Ovary (tissue), 10 donors: ENCODE measurements at places on chromosomes 1 and 21.

- DNase-seq, result peak; percentile 84
Measured at GRCh38 chr1:182616130-182617013, 12.2 kb upstream of the RGS16 start.

DNA sequence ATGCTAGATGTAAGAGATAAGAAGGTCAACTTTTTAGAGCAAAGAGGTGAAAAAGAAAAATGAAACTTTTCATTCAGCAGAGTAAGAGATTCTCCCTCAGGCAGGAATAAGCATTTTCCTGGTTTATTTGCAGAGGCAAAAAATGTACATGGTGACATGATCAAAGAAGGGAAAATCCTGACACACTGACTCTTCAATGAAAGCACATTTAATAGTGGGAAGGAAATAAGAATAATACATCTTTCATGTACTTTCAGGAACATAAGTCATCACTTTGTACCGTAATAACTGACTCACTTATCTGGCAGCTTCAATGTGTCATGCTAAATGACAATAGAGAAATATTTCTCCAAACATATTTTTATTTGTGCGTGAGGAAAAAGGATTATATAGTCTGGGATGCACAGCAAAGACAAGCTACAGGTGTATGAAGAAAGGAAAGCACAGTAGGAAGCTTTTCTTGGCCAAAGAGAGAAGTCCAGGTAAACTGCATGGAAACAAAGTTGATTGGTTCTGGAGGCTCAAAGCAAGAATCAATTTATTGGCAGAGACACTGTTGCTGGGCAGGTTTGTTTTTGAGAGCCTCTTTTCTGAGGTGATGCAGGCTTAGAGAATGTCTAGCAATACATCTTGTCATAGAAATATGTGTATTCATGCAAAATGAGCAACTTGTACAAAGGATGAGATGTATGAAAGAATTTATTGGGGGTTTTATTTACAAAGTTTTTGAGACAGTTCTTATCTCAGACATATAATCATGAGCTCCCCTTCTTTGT, 1409.0 kb downstream of the PLA2G4A start:
- DNase-seq, result no peak

DNA sequence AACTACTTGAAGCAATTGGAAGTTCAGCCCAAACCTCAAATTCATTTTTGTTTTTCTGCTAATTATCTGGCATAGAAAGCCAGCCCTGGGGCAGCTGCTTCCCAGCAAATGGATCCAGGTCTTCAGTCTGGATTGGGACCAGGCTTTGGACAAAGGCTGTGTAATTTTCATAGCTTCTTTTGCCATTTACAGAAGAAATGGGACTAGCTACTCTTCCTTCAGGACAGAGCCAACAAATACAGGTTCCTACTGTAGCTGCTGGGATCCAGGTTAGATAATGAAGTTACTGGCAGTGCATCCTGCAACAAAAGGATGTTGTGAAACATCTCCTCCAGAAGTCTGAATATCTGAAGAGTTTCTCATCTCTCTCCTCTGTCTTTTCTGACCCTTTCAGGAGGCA, 171.5 kb upstream of the CAMK1G start:
- no peak for DNase-seq

GRCh38 chr1:92934395-92935378, 26.6 kb downstream of the DIPK1A start:
- DNase-seq, result no peak

GRCh38 chr1:234874291-234875288, 254.0 kb downstream of the TOMM20 start:
- no peak for DNase-seq

DNA sequence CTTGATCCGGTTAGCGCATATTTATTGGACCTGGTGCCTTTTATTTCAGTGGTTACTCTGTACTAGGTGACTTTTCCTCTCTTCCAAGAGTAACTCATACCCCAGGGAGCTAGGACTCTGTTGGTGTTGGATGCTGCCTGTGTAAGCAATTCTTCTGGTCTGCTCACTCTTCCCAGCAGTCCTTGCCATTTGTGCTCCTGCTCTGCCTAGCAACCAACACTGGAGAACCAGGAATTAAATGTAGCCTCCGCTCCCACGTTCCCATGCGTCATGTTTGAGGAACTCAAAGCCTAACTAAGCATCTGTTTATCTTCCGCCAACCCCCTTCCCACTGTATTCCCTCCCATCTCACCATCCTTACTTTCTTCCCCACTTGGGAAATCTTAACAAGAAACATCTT, 65.7 kb upstream of the RAVER2 start:
- no peak for DNase-seq

- peak; percentile 38 for DNase-seq
Measured at GRCh38 chr1:6001992-6002576, 9.9 kb upstream of the NPHP4 start.

GRCh38 chr1:233518344-233518743, 95.6 kb upstream of the KCNK1 start:
- DNase-seq, result no peak

DNA sequence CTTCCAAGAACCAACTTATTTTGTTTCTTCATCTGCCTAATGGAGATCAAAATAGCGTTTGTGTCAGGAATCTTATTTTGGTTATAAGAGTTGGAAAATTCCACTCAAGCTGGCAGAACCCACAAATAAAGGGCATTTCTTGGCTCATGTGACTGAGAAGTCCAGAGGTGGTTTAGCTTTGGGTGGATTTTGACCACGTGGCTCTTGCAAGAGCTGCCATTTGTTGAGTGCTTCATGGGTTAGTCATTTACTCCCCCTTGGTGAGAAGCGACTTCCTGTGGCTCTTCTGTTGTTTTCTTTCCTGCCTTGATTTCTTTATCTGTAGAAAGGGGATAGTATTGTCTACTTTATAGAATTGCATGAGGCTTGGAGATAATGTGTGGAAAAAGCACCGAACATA, 9.5 kb upstream of the RNF186 start:
- no peak for DNase-seq

GRCh38 chr1:90876101-90876500, 145.7 kb downstream of the ZNF644 start:
- DNase-seq, result no peak

DNA sequence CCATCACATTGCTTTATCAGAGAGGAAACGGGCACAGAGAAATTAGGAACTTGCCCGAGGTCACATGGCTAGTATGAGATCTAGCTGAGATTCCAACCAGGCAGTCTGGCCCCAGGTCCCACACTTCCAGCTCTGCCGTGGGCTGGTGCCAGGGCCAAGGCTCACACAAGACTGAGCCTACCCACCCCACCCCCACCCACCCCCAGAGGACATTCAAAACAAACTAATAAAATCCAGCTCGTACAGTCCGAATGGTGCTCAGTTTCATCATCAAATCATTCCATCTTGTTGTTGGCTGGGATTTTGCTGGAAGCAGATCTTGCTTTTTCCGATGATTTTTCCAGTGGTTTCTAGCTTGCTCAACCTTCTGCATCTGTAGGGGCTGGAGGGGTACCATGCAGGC, 27.9 kb downstream of the MATN1 start:
- no peak for DNase-seq

- DNase-seq, result no peak
Measured at GRCh38 chr1:241229216-241229615, 127.8 kb downstream of the RGS7 start.

DNA sequence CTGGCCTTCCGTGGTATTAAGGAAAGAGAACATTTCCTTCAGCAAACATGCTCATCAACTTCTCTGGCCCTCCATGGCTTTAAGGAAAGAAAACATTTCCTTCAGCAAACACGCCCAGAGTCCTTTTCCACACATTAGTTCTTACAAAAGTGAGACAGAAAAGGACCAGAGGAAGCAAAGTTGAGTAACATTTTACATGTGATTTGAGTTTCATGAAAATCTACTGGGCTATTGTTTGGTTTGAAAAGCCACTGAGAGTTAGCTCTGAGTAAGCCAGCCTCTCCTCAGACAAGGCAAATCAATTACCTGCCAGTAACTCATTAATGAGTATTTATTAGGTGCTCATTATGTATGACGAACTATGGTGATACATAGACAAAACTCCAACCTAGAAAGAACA, 78.0 kb downstream of the NID1 start:
- DNase-seq, result no peak

DNA sequence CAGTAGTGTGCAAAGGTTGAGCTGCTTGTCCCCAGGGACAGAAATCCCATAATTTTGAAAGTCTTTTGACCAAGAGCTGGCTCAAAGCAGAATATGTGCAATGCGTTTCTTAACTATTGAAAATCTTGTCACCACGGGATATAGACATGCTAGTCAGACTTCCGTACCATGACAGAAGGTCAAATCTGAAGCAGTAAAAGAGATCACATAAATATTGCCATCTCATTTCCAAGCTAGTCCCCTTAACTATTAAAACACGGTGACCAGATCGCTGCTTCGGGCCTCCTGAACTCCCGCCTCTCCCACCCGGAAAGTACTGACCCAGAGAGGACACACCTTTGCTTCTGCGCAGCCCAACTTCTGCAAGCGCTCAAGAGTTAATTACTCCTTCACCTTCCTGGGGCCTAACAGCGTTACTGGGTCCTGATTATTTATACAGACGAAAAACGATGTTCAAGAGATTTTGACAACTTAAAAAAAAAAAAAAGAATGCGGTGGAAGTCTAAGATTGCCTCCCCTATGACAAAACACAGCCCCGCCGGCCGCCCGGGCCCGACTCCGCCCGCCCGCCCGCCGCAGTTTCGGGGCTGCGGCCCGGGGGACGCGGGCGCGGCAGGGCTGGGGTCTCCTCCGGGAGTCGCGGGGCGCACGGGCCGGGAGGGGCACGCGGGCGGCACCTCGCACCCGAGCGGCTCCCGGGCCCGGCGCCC, 692 bp downstream of the SORT1 start:
- no peak for DNase-seq

- DNase-seq, result no peak
Measured at GRCh38 chr1:8584316-8584715, 233.1 kb downstream of the RERE start.

DNA sequence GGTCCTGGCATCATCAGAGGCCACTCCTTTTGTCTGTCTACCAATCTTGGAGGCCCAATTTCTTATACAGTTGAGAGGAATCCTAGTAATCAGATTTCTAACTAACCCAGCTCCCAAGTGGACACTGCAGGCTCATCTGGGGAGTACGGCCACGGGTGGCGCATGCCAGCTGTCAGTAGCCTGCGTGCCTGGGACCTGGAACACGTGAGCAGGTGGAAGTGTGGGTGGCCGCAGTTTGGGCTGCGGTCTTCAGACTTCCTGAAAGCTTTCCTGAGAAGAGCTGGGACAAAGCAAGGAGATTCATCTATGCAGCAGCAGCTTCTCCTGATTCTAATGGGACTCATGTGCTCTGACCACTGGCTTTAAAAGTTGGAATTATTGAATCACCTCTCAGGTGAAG, 12.4 kb downstream of the ADORA3 start:
- DNase-seq, result no peak

DNA sequence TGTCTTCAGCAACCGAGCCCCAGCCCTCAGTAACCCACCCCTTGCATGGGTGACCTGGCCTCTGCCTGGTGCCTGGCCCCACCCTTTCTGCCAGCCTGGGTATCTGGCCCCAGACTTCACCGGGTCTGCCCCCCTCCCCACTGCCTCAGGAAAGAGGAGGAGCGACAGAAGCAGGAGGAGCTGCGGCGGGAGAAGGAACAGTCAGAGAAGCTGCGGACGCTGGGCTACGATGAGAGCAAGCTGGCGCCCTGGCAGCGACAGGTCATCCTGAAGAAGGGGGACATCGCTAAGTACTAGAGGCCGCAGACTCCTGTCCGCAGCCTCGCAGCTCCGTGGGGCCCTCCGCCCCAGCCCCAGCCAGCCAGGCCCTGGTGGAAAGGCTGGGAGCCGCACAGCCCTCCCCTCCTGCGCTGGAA, 6.1 kb downstream of the TNFRSF25 start:
- DNase-seq, result no peak

DNA sequence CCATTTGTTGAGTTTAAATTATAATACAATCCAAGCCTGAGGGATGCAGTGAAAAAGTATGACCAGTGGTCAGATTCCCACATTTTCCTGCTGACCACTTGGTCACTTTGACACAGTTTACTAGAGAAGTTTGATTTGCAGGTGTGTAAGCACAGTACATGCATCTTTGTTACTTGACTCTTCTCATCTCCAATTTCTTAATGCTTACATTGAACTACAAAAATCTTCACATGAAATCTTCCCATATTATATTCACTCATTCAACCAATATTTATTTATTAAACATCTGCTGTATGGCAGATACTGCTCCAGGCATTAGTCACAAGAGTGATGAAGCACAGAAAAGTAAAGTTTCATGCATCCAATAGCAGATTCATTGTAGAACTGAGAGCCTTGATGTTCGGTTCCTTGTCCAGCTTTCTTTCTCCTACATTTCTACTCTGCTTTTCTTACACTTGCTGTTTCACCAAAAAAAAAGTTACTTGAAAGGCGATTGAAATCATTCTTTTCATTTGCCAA, 211.7 kb downstream of the NFIA start:
- no peak for DNase-seq

DNA sequence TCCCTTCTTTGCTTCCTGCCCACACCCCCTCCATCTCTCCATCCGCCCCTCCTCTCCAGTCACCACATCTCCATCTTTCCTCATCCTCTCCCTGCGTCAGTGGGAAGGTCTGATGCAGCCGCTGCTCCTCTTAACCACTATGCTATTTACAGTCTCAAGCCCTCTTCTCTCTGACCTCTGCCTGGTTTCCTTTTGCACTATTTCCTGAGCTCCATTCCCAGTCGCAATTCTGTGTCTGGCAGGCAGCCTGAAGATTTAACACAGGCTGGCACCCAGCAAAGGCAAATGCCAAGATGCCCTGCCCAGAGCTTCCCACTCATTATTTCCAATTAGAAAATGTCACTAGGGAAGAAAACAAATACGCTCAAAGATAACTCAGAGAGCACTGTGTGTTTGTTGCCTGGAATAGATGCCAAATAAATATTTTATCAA, 89.6 kb upstream of the LPGAT1 start:
- no peak for DNase-seq

- DNase-seq, result no peak
Measured at GRCh38 chr1:53572065-53572814, 113.0 kb downstream of the DMRTB1 start.

GRCh38 chr1:173453982-173454381, 23.2 kb upstream of the PRDX6 start:
- no peak for DNase-seq

- DNase-seq, result no peak
Measured at GRCh38 chr1:24696041-24696755, 49.0 kb upstream of the CLIC4 start.

GRCh38 chr1:14997646-14998276, 155.8 kb upstream of the TMEM51 start:
- no peak for DNase-seq

DNA sequence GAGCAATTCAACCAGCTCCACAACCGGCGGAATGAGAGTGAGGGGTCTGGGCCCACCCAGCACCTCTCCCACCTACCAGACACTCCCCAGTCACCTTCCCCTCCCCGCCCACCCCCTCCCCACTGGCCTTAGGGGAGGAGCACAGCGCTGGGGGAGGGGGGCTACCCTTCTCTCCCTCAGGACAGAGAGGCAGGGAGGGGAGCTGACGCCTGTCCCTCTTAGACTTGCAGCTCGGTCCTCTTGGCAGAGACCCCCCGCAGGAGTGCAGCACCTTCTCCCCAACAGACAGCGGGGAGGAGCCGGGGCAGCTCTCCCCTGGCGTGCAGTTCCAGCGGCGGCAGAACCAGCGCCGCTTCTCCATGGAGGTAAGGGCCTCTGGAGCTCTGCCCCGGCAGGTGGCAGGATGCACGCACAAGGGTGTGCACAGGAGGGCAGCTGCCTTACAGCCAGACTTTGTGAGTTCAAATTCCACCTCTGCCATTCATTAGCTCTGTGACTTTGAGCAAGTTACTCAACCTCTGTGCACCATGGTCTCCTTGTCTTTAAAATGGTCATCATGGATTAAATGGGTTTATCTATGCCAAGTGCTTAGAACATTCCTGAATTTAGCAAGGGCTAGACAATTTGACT, 18.9 kb downstream of the CDK18 start:
- no peak for DNase-seq
